ENCODE measurements at places on chromosomes 7 and 10. TPM values are rescaled to one million over a fixed set of nuclear protein-coding genes. Genes with fewer than 3 reads are reported as not detected.

Gene TBL2
- total RNA-seq, result 29.6 TPM

DNA sequence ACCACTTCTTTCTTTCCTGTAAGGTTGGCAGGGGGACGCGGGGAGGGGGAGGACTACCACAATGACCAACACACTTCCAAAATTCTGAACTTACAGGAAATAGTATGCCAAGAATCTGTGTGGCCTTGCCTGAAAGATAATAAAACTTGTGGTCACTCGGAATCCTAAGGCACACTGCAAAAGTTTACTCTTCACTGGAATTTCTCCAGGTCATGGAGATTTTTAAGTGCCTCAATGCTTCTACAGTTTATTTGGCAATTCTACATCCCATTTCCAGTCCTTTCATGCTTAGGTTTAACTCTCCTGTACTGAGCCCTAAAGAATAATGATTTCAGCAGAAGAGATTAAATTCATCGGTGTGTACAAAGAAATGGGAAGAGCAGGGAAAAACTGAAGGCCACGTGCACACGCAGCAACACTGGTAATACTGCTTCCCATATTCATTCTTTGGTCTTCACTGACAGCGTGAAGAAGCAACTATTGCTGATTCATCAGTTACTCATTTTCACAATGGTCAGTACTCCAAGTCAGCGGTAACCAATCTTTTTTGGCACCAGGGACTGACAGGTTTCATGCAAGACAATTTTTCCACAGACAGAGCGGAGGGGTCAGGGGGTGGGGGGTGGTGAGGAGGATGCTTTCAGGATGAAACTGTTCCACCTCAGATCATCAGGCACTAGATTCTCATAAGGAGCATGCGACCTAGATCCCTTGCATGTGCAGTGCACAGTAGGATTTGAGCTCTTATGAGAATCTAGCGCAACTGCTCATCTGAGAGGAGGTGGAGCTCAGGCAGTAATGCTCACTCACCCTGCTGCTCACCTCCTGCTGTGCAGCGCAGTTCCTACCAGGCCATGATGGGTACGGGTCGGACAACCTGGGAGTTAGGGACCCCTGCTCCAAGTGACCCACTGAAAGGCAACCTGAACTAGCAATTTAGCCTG lies 9.8 kb downstream of the LARP4B start:
- no peak for DNase-seq

Gene MYO1G
- total RNA-seq, result 3.4 TPM

- DNase-seq, result peak; percentile 33
Observed at GRCh38 chr10:130221456-130222375, 85.5 kb downstream of the GLRX3 start.

DNA sequence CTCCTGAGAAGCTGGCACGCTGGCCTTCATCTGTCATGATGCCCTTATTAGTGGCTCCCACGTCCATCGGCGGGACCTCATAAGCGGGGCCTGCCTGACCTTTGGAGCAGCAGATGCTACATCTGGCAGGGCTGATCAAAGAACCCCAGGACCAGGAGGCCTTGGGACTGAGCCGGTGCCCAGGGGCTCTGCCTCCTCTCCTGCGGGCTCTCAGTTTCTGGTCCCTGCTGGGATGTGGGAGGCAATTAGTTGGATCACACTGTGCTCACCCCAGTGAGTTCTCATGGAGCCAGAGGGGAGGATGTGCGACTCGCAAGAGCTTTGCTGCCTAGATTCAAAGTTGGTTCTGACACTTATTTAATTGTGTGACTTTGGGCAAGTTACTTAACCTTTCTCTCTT lies 28.7 kb upstream of the SFRP5 start:
- no peak for DNase-seq

Gene RBP3
- total RNA-seq, result not detected

- no peak for DNase-seq
Observed at GRCh38 chr7:24328050-24328449, 44.1 kb downstream of the NPY start.

- no peak for DNase-seq
Observed at GRCh38 chr10:114025611-114026130, 18.0 kb upstream of the ADRB1 start.

GRCh38 chr7:23941551-23941950 lies 231.5 kb downstream of the STK31 start:
- no peak for DNase-seq

Gene SLC26A3
- total RNA-seq, result 6.4 TPM

GRCh38 chr7:14793151-14793550 lies 109.4 kb downstream of the DGKB start:
- DNase-seq, result no peak

- no peak for DNase-seq
Observed at GRCh38 chr10:71250842-71251241, 38.5 kb downstream of the UNC5B start.

Gene GSTO2
- total RNA-seq, result 2.1 TPM

DNA sequence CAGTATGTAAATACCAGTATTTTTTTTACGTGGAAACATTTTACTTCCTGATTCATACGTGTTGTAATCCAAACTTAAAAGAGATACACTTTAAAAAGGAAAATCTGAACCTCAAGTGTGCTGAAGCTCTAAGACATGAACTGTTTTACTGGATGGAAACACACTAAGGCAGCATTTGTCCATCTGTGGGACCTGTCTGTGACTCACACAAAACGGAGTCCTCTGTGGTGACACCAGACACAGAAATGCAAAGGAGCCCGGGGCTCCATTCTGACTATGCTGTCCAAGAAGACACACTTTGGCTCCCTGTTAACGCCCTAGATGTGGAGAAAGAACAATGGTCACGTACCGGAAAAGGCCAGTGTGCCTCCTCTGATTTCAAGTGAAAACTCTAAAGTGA lies 23.9 kb downstream of the RNF133 start:
- DNase-seq, result no peak

Gene KLLN
- total RNA-seq, result 0.14 TPM

- no peak for DNase-seq
Observed at GRCh38 chr10:117720931-117721835, 178.6 kb downstream of the EMX2 start.

Gene ZNF365
- 0.82 TPM for total RNA-seq

- no peak for DNase-seq
Observed at GRCh38 chr10:129880191-129880870, 83.7 kb downstream of the EBF3 start.

DNA sequence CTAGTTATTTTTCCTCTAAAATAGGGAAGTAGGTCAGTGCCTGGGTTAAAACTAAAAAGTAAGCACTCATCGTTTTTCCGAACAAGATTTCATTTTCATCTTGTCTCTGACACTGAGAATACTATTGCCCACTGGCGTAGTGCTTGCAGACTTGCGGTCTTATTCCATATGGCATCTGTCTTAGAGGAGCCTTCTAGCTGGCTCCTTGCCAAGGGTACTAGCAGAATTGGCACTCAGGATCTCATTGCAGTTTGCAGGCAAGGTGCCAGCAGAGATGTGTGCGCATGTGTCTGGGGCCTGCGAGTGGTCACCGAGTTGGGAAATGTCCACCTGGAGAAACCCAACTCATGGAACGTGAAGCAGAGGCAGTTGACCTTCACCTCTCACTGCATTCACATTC lies 143.4 kb downstream of the CELF2 start:
- DNase-seq, result peak; percentile 77

DNA sequence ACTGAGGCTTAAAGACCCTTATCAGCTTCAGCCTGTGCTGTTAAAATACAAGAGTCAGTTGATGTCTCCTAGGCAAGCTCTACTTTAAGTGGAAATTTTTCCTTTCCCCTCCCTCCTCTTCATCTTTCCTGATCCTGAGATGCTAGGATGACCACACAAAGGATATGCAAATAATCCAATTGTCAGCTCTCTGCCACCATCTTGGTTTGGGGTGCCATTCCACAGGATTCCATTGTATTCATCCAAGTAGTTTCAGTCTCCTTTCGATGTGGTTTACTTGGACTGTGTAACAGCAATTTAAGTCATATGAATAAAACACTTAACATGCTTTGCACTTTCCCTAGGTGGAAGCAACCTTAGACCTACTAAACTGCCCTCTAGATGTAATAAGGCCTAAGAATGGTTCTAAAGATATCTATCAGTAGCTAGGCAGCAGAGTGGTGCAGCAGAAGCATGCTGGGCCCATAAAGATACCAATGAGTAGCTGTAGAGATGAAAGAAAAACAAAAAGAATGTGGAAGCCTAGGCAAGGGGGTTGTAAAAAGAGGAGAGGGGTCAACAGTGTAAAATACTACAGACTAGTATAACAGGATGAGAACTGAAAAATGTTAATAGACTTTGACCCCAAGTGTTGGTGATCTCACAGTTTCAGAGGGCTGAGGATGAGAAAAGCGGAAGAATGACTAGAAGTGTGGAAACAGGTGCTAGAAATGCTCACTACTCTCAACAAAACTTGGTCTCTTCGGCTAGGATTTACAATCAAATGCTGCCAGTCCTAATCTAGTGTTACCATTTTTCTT lies 2.4 kb upstream of the CFAP69 start:
- no peak for DNase-seq

DNA sequence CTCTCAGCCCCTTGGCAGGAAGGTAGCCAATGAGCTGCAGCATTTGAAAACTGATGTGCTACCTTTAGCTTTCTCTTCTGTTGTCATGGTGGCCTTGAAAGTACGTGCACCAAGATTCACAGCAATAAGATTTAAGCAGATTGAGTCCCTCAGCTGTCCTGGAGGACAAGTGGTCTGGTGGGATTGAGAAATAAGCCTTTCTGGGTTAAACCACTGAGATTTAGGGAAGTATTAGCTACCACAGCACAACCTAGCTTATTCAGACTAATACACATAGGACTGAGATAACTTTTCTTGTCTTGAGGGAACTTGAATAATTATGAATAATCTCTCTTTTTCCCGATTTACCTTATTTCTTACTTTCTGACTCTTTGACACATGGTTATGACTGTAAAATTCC lies 324.0 kb downstream of the PTEN start:
- DNase-seq, result no peak

- DNase-seq, result no peak
Observed at GRCh38 chr10:54962134-54962900, 161.3 kb upstream of the PCDH15 start.

Gene MRC1
- 51.0 TPM for total RNA-seq

Gene ASZ1
- not detected for total RNA-seq

- DNase-seq, result no peak
Observed at GRCh38 chr10:25117757-25118156, 57.0 kb upstream of the GPR158 start.

Gene WIPF3
- total RNA-seq, result 0.81 TPM

DNA sequence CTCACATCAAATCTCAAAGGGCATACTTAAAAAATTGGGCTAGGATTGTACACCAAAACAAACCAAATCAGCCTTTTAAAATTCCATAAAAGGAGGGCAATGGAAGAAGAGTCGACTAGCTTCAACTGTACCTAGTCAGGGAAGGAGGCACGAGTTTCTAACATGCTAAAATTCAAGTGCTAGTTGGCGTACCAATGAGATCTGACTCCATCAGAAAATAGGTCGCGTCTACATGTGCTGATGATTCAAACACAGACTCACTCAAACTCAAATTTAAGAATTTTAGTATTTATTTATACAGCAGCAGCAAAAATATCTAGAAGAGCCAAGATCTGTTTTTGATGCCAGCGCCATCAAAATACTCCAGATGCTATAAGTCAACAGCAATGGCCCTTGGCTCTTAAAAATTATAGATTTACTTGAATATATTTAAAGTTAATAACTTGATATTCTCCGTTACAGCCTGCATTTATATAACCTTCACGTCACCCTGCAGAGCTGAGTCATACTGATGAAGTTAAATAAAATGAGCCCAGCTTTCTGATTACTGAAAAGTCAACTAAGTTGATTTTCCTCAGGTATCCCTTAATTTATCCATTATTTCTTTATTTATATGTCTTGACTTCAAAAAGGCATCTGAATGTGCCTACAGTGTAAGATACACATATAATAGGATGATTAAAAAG lies 302.1 kb upstream of the IMMP2L start:
- no peak for DNase-seq

DNA sequence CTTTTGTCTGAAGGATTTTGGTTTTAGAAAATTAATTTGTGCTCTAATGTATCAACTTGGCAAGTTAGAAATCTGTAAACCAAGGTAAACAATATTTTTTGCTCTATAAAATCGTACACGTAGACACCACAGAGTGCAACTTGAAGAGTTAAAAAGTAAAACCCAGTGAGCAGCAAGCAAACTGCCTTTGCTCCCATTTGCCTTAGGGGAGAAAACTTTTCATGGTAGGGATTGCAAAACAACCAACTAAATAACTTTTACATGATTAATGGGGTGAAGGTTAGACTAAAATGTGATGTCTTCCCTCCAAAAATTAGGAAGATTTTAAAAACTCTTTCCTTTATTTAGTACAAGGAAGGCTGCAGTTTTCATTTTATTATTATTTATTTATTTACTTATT lies 224.2 kb upstream of the LYZL1 start:
- DNase-seq, result no peak

DNA sequence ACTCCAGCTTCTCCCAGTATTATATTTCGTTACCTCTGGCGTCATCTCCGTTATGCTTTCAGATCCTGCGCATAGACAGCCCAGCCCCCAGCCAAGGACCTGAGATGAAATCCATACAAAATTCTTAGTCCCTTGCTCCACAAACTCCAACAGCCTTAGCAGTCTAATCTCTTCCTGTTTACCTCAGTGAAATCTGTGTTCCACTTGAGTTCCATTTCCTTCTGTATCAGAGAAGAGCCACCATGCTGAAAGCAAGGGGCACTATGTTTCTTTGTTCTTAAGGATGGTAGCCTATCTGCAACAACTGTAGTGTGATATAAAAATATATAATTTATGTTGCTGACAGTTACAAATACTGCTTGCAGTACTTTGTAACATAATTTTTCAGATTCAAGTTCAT lies 59.8 kb downstream of the PTEN start:
- DNase-seq, result no peak

DNA sequence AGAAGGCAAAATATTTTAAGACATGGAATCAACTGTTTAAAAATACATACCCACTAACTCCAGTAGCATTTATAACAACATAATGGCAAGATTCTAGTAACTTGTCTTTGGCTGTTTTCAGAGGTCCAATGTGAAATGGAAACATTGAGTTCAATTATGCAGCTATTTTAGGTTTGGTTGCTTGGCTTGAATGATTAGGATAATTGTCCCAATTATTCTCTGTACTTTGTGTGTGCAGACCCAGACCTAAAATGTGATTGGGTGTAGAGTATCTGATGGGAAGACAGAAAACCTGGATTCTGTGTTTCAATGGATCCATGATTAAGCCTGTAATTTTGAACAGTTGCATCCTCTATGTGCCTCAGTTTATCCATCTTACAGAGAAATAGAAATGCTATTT lies 392.7 kb upstream of the NFE2L3 start:
- no peak for DNase-seq

- no peak for DNase-seq
Observed at GRCh38 chr7:109126404-109127050, 556.9 kb downstream of the DNAJB9 start.

- DNase-seq, result no peak
Observed at GRCh38 chr10:234708-235406, 99.6 kb downstream of the ZMYND11 start.

All from sigmoid colon (tissue), 7 donors.